ENCODE measurements at places on chromosomes 12 and 14.

DNA sequence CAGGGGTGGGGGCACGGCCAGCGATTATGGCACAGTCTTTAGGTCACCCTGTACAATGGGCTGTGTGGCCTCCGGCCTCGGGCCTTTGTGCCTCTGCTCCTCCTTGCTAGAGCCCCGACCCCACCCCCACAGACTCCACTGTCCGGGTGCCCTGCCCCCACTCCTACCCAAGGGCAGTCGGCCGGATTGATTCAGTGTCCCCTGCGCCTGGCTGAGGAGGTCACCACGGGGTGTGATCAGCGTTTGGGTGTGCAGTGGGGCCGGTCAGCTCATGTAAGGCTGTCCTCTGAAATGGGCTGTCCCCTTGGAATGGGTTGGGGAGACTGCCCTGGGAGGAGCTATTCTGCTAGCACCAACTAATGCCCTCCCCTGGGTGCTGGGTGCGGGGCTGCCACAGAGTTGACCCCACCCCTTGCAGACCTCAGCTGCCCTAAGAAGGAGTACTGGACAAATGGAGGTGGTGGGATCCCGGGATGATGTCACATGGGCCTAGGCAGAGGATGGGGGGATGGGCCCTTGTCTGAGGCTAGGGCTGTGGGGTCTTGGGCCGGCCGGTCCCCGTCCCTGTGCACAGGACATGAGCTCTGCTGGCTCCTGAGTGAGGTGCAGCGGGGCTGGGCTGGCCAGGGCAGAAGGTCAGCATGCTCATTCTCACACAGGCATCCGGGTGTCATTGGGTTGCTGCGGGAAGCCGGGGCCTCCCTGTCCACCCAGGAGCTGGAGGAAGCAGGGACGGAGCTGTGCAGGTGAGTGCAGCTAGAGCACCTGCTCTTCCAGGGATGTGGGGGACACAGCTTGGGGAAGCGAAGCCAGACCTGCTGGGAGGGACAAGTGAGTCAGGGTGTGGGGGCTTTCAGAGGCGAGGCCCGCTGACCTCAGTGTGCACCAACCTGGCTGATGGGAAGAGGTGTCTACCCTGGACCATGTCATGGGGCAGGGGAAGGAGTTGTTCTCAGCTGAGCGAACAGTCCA, 23.4 kb downstream of the ASPG start:
- DNase-seq: no peak

- no peak for DNase-seq
Measured at GRCh38 chr12:49054524-49054923, 6.1 kb downstream of the KMT2D start.

GRCh38 chr14:102487204-102487577, 22.4 kb downstream of the ANKRD9 start:
- no peak for DNase-seq

DNA sequence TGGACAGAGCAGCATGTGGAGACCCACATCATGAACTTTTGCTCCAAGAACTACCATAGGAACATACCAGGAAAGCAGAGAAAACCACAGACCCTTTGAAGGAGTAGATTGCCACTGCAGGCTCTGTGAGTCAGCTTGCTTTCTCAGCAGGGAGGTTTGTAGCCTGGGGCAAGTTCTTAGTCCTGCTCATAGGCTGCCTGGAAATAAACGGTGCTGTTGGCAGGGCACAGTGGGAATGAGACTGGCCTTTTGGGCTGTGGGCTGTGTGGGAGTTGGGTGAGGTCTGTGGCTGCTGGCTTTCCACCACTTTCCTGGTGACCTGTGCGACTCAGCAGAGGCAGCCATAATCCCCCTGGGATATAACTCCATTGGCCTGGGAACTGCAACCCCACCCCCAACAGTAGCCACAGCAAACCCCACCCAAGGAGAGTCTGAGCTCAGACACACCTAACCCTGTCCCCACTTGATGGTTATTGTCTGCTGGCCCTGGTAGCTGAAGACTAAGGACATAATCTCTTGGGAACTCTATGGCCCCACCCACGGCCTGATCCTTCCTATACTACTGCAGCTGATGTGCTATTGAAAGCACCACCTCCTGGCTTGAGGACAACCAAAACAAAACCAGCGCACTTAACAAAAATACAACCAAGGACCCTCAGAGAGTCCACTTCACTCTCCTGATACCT, 192.1 kb upstream of the GARIN6 start:
- no peak for DNase-seq

DNA sequence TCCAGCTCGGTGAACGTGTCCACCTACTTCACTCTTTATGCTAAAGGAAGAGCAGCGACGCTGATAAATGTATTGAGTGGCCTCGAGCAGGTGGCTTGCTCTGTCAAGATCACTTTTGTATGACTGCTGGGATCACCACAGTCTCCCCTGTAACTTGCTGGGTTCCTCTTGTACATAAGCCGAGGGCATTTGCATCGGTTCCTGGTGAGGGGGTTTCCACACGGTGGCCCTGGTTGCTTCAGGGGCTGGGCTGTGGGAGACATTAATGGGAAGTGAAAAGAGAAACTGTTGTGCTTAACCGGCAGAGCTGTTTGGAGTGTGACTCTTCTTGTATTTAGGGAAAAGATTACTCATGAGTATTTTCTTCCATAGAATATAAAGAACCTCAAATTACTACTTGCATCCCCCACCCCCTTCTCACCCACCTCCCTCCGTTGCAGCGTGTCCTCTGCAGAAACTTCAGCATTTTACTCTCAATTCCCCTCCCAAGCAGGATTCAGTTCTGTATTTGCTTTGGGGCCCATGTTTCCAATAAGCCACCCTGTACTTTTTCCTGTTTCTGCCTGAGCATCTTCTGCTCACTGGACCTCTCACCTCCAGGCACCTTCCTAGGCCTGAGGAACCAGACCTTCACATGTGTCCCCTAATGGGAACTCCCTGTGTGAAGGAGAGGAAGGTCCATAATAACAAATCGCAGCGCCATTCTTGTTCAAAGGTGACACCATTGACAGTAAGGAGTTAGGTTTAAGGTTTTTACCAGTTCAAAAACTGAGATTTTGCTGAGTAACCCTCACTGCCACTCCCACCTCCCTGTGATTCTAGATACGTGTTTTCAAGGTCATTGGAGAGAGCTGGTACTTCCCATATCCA, 187.0 kb downstream of the ETV6 start:
- DNase-seq: peak; percentile 64

- no peak for DNase-seq
Measured at GRCh38 chr12:84772281-84772680, 140.3 kb downstream of the SLC6A15 start.

All from activated CD4-positive, alpha-beta T cell treated with anti-CD3 and anti-CD28 coated beads, Interleukin-2, amount 50 U/mL, for 16 hours (primary cell).